GM23248 (cell line): ENCODE measurements at places on chromosomes 7 and 10.
A peak's percentile ranks its signal among the peaks of the same experiment; 100 is the strongest.

GRCh38 chr7:143974459-143974858 is 19.8 kb downstream of the OR2F1 start:
- DNase-seq = peak; percentile 48

- DNase-seq = peak; percentile 84
These were observed at the start of gene TFPI2 for GRCh38 chr7:93890464-93891068. Gene TFPI2 (minus strand): TSS chr7:93890753. CDS start chr7:93890678, 75 bp downstream.

DNA sequence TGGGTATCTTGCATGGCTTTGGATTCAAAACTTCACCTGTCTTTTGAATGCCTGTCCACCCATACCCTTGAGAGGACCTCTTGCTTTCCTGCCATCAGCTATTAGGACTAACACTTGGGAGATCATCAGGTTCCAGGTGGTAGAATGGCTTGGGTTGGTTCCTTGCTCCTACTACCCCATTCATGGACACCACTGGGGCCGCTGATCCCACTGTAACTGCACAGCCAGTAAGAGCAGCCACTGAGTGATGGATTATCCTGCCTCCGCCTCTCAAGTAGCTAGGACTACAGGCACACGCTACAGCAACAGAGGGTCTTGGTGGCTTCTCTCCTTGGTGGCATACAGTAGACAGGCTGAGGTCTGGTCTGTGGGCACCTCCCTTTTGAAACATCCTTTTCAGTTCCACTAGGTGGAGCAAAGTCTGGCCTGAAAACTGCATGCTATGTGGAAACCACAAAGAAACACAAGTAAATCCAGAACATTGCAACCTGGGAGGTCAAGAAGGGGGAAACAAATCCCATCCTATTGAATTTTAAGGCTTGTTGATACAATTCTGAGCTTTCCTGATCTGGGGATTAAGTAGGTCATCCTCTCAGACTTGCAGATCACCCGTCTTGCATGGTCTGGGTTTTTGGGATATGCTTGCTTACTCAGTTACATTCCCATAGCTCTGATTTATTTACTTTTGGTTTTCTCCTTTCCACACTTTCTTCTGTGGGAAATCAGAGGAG is 9.4 kb downstream of the WBP1L start:
- peak; percentile 86 for DNase-seq

GRCh38 chr10:68027429-68027828 is 47.7 kb downstream of the HERC4 start:
- no peak for DNase-seq

- DNase-seq = no peak
These were observed 76.0 kb upstream of the RET start for GRCh38 chr10:43000651-43001426.

GRCh38 chr7:69436946-69437345 is 161.3 kb upstream of the AUTS2 start:
- DNase-seq = peak; percentile 3

DNA sequence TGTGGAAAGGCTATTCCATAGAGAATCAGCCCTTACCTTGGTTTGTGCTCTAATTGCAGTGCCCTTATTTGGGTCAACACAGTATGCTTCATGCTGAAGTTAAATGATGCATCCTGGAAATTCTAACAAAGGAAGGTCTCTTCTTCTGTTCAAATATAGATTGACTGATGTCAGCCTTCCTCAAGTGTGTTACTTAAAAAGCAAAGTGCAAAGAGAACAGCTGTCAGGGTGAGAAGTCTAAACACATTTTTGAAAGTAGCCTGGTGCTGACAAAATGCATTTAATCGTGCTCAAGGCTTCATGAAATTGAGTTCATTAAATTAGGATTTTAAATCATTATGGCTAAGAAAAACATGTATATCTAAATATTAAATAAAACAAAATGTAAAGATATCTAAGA is 19.5 kb downstream of the AGR2 start:
- no peak for DNase-seq

- no peak for DNase-seq
These were observed 662.9 kb downstream of the INHBA start for GRCh38 chr7:41039981-41040380.

DNA sequence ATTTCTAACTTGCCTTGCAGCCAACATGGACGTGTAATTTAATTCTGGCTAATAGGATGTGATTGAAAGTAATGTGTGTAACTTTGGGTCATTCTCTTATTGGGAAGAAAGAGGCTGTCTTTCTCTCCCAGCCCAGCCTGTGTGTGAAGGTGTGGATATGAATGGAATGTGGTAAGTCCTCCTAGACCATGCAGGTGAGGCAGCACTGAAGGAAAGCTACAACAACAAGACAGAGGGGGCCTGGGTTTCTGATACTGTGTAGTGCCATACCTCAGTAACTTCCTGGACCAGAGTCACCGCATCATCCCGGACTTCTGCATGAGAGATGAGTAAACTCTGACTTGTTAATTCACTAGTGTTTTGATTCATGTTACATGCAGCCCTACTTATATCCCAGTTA is 237.0 kb downstream of the EXOC4 start:
- DNase-seq = no peak

DNA sequence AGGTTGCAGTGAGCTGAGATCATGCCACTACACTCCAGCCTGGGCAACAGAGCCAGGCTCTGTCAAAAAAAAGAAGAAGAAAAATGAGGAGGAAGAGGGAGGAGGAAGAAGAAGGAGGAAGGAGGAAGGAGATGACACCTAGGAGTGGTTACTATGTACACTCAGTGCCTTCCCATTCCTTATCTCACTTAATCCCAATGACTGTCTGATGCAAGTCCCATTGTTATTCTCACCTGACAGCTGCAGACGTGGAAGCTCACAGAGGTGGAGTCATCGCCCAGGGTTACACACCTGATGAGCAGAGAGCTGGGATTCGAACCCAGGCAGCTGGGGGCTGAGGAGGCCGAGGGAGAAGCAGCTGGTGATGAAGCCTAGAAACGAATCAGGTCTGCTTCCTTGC is 258.8 kb downstream of the SNX10 start:
- no peak for DNase-seq

DNA sequence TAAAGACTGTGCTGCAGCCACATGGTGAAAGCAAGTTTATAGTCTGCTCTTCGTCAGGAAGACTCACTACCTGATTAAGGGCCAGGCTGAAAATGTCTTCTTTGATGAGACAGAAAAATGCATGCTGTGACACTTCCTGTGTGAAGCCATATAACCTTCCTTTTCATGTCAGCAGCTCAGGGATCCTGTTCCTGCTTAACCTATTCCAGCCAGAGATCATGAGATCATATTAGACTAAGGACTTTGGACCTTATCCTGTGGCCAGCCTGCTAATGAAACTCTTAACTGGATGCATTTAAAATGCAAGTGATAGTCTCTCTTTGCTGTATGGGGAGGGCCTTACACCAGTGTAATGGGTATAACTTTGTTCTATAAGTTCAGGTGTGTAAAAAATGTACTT is 165.2 kb downstream of the PTEN start:
- DNase-seq = no peak

DNA sequence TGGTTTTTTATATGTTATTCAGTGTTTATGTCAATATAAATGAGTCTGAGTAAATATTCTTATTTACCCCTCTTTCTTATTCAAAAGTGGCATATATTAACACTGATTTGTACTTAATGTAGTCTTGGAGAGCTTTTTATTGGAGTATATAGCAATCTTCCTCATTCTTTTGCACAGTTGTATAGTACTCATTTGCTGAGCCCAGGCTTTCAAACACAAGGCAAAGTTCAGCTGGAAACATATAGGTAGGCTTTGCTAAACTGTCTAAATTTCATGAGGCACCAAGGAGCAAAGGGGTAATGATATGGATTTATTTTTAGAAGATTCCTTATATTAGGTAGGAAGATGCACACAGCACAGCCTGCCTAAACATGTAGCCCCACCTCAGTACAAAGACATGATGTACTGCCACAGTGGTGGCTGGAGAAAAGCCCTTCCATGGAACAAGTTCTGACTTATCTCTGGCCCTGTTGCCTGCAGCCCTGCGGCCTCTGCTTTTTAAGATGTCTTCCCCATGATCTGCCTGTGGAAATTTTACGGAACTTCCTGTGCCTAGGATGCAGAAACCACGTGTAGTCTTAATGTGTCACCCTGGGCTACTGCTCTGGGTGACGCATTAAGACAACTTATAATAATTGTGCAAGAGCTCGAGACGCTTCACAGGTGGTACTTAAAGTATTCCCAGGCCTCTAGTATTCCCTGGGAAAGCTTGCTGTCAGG is 9.6 kb upstream of the PDCD4 start:
- DNase-seq = peak; percentile 32

- peak; percentile 85 for DNase-seq
These were observed 825 bp downstream of the RAB11FIP2 start for GRCh38 chr10:118045837-118046394.

DNA sequence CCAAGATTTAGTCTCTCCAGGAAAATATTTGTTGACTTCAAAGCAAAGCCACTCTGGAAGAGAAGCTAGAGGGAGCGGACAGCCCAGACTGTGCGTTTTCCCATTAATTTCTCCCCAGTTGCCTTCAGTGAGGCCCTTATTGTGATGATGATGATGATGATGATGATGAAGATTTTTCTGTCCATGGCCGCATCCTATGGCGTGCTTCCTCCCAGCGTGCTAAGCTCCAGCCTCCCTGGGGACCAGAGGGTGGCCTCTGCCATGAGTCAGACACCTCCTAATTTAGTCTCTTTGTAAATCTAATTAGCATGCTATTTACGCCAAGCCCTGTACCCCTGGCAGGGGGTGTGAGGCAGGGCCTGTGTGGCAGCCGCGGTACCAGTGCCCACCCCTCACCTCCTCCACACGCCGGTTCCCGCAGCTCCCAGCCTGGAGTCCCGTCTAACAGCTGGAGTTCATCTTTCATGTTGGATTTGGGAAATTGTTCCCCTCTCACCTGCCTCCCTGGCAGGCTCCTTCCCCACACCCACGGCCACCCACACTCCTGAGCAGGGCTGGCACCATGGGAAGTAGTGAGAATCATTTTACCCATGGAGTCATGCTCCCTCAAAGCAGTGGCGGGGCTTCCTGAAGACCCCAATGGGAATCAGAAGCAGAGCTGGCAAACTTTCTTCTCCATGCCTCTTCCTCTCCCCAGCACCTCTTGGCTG is 92.2 kb downstream of the C10orf105 start:
- DNase-seq = no peak

DNA sequence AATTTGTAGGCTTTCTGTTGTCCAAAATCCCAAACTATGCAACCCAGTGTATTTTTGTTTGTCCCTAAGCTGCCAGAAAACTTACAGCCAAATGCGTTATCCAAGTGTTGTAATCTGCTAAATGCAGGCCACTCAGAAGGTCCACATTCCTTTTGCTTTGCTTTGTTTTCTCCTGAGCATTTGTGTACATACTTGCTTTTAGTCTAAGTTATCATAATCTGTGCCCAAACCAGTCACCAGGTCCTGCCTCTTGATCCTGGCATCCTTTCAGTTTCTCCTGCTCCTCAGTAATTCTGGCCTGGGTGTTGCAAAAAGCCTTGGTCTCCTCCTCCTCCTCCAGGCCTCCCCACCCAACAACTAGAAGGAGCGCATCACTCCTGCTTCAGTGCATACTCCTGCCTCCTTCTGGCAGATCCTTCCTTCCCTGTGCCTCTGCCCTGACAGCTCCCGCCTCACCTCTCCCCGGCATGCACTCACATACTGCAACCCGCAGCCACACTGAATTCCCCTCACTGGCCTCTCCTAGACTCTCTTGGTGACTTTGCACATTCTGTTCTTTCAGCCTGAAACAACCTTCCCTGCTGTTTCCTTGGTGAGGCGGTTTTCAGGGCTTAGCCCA is 2.3 kb downstream of the DENND2A start:
- peak; percentile 84 for DNase-seq

DNA sequence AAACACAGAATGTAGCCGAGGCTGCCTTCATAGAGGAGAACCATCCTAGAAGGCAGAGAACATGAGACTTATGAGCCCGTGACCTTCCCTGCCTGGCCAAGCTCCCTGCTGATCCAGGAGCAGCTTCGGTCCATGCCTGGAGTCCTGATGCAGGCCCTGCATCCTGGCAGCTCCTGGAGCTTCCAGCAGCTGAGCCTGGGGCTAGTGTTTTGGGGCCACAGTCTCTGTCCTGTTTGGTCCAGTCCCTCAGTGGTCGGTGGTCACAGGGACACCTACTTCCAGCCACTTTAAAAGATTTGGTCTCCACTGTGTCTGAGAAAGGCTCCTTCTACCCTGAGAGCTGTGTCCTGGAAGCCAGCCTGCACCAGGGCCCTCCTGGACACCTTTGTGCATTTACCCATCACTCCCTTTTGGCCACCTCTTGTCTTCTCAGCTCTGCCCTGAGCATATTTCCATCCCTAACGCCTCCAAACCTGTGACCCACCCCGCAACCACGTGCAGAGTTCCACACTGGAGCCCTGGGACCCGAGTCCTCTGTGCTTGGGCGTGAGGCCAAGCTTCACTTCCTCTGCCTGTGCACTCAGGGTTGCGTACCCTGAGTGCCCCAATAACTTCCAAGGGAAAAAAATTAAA is 315.2 kb upstream of the ZNF32 start:
- no peak for DNase-seq

- no peak for DNase-seq
These were observed 10.0 kb downstream of the TMEM120A start for GRCh38 chr7:75984130-75985008.

DNA sequence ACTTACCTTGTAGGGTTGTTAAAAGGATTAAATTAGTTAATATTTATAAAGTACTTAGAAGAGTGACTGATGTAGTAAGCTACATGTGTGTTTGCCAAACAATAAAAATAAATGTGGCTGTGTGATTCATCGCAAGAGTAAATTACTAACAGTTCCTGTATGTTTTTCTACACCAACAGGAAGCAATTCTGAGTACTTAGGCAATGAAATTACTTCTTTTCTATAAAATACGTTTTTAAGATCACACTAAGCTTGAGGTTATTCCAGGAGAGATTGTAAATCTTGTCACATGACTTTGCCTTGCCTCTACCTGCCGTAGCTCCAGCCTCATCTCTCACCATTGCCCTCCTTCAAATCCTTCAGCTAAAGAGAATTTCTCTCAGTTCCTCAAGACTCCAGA is 18.1 kb upstream of the GSTK1 start:
- peak; percentile 74 for DNase-seq

- DNase-seq = peak; percentile 71
These were observed 96.9 kb upstream of the PLXDC2 start for GRCh38 chr10:19719284-19719683.

- DNase-seq = no peak
These were observed 25.3 kb downstream of the PRSS2 start for GRCh38 chr7:142796001-142796500.

GRCh38 chr7:80520199-80520598 is 8.3 kb upstream of the GNAT3 start:
- DNase-seq = no peak
